ENCODE measurements at places on chromosomes 16 and 17.
A peak's percentile ranks its signal among the peaks of the same experiment; 100 is the strongest.

- DNase-seq: no peak
Measured at GRCh38 chr16:3595521-3596021, 15.8 kb downstream of the SLX4 start.

DNA sequence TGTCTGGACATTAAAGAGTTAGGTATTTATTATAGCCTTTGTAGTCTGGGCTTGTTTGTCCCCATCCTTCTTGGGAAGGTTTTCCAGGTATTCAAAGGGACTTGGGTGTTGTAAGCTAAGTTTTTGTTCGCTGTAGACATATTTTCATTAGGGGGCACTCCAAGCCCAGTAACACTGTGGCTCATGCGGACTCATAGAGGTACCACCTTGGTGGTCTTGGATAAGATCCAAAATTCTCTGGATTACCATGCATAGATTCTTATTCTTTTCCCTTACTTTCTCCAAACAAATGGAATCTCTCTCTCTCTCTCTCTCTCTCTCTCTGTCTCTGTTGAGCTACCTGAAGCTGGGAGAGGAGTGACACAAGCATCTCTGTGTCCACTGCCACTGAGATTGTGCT, 48.9 kb downstream of the ERCC4 start:
- DNase-seq: no peak

DNA sequence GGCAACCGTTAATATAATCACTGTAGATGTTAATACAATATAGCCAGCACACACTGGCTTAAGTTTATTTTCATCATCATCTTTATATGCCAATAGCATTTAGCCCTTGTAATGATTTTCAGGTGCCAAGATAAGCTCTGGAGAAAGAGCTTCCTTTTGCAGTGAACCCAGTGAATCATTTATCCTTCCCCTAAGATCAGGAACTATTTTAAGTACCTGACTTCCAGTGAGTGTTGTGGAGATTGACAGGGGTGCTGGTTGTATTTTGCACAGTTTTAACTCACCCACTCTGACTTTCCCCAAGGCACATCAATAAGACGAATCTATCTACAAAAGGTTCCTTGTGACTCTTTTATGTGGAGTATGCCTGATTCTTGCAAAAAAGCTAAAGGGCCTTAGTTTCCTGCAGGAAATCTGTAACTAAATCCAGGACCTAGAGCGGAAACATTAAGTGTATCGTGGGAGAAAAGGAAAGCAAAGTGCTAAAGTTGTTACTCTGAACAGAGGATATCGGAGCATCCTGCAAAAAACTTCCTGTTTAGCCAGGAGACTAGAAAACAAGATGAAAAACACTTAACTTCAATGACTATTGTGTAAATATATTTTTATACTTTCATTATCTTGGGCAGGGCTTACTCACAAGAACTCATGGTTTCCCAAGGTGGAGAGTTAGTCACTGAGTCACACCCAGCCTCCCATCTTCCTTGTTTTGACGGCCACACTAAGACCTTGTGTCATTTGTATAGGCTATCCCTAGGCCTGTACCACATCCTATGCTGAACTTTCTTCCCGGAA, 183.6 kb downstream of the MAP2K6 start:
- no peak for DNase-seq

- DNase-seq: no peak
Measured at GRCh38 chr17:75090871-75091854, 3.4 kb downstream of the SLC16A5 start.

GRCh38 chr16:19417640-19418039, at the start of gene TMC5:
TMC5 (plus strand) TSS chr16:19417883; CDS start chr16:19440039, 22,156 bp downstream.
- DNase-seq: no peak

- no peak for DNase-seq
Measured at GRCh38 chr16:64434526-64435069, 687.3 kb downstream of the CDH11 start.

- DNase-seq: no peak
Measured at GRCh38 chr17:83190601-83191387, 111.4 kb downstream of the METRNL start.

- no peak for DNase-seq
Measured at GRCh38 chr16:14302031-14302398, 230.9 kb downstream of the MRTFB start.

- DNase-seq: no peak
Measured at GRCh38 chr17:19876529-19877161, 8.9 kb upstream of the ULK2 start.

DNA sequence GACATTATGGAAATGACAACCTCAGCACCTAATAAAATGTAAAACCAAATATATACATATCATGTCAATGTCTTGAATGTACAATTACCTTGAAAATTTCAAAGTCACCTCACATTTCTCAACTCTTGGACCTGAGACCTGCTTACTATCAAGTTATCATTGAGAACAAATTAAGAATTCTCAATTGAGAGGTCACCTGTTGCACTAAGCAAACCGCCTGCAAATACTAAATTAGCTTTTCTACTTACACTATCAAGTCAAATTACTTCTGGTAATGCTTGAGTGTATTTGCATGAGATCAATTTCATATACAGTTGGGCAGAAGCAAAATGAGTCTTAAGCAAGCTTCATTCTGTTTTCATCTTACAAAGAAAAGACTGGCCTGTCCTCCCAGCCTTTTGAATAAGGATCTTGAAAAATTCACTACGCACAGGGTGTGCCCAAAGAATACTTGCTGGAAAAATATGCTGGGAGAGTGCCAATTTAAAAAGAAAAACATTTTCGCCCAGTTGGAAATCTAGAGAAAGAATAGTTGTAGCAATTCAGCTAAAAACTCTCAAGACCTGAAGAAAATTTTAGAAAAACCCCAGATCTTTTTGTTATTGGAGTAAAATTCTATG, 35.7 kb downstream of the KANSL1 start:
- DNase-seq: no peak

- DNase-seq: no peak
Measured at GRCh38 chr16:83948914-83949723, 3.9 kb upstream of the OSGIN1 start.

DNA sequence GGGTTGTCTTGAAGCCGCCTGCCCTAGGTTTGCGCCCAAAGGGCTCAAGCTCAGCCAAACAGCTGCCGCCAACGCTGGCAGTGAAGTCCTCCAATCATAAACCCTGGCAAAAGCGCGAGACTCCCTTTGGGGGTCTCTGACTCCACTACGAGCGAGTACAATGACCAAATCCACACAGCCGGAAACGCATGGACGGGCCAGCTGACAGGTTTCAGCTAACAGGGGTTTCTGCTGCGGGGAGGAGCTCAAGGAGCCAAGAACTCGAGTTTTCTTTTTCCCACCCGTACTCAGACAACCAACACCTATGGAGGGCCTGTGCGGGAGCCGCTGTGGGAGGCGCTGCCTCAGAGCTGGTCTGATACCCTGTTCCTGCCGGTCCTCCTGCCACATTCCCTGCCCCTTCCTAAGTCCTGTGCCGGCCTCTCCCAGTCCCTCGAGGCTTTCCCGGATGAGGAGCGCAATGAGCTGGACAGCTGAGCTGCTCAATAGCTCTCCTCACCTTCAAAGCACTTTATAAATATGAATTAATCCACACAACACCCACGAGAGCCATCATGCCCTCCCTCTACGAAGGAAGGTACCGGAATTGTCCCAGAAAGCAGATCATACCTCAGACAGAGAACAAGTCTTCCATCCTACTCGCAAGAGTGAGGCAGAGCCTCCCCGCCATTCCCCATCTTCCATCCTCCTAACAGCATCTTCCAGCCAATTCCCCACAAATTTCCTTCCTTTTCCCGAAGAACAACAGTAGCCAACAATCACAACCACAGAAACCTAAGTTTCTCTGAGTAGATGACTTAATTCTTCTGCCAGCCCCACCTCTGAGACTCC, 6.1 kb downstream of the ABR start:
- DNase-seq: no peak

GRCh38 chr17:3557768-3558583, at the start of gene TRPV3:
TRPV3 (minus strand) TSS chr17:3557812; CDS start chr17:3554850, 2,962 bp downstream.
- no peak for DNase-seq

DNA sequence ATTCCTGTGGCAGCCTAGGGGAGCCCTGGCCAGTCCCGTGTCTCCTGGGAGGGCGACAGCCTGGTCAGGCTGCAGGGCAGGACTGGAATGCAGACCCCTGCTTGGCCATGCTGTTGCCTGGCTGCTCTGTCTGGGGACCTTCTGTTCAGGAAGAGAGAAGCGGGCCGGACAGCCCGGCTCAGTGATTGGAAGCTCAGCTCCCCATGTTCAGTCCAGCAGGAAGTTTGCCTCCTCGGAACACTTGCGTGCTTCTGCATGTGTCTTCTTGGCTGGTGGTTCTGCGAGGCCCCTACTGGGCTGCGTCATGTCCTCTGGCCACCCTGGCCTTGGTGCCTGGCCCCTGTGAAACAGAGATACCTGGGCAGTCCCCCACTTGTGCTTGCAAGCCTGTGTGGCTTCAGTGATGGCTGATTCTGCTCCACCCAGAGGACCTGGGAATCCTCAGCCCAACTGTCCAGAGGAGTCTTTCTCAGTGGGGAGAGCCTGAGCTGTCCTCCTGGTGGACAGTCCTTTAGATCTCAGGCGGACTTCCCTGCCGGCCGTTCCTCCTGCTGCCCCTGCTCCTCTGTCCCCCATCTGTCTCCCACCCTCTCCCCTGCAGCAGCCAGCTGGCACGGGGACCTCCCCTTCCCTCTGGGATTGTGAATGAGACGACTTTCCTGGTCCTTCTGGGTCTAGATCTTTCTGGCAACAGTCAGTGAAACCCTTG, 279.5 kb downstream of the SEC14L1 start:
- DNase-seq: no peak

DNA sequence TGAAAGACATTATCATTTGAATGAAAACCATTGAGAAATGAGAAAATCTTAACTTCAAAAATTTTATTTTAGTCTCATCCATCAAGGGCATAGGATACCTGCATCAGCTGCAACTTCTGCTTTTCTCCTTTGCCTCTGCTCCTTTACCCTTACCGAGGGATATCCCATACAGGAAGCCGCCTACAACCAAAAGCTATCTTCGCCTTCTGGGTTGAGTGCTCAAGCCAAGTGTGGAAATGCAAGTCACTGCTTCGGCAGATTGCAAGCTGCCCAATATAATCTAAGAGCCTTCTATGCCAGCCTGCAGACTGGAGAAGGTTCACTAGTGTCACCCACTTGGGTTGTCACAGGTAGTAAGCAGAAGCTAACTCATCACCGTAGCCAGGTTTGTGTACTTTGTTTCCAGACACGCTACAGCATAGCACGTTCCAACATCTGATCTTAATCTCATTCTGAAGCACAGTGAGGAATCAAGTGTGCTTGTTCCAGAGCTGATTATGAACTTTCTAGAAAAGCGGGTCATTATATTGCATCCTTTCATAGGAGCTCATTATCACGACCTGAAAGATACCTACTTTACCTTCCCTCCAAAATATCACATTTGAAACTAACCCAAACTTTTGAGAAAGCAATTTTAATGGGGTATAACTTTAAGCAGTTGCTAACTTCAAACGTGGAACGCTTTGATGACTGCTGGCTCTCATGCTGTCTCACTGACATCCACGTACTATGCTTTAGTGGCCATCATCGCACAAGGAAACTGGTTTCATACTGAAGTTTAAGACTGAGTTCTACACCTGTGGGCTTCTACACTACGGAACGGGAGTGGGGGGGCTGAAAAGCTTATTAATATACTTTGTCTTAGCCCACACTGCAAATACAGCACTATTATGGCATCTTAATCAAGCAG, 8.0 kb upstream of the UNK start:
- DNase-seq: no peak

GRCh38 chr16:10851512-10851911, 25.5 kb upstream of the CIITA start:
- no peak for DNase-seq

DNA sequence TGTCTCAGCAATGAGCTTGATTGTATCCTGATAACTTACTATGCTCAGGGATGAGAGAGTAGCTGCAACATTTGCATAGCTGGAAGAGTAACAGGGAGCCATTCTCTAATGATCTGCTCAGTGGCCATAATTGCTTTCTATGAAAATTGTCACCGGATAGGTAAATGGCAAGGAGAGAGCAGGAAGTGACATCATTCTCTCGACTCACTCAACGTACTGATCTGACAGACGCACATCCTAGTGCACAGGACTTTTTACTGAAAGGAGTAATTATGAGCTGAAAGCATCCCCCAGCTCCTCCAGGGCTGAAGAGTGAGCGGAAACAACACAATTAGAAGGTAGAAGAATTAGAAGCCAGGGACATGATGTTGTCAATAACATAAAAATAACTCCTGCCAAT, 71.8 kb downstream of the IRX5 start:
- no peak for DNase-seq

- no peak for DNase-seq
Measured at GRCh38 chr16:89525146-89525913, 17.1 kb downstream of the SPG7 start.

GRCh38 chr16:67561824-67562525, 351 bp upstream of the CTCF start:
- peak; percentile 79 for DNase-seq

GRCh38 chr16:2686912-2687507, 4.7 kb downstream of the KCTD5 start:
- no peak for DNase-seq

GRCh38 chr17:67672592-67673335, 45.0 kb upstream of the NOL11 start:
- DNase-seq: peak; percentile 25

DNA sequence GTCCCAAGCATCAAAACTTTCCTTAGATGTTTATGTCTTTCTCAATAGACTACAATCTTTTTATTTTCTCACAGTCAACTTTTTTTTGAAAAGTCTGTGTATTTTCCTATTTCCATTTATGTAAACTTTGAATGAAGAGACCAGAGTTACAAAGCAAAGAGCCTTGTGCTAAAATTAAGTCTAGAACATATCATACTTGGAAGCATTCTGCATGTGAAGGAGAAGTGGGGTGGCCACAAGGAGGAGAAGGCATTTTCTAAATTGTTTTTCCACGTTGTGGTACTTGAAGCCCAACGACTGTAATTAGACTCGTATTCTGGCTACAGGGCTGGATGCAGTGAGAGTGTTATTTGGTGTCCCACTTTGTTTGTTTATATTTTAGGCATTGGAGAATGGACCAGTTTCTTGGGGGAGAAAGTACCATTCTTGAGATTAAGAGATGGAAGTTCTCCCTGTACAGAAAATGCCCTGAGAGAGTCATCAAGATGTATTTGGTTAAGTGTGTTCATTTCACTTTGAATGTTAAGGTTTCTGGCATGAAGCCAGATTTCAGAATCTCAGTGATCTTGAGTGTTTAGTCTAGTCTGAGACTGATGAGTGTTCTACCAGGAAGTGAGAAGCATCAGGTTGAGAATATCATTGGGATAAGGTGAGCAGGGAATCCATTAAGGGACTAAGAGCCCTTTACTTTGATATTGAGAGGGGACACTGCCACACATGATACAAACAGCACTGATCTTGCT, 71.6 kb downstream of the MAP2K6 start:
- no peak for DNase-seq

GRCh38 chr16:74201576-74201975, 95.0 kb upstream of the PSMD7 start:
- DNase-seq: no peak

- DNase-seq: no peak
Measured at GRCh38 chr17:31293581-31293980, 3.5 kb downstream of the OMG start.
